Stimulated activated CD4-positive, alpha-beta T cell treated with anti-CD3 and anti-CD28 coated beads, Interleukin-4, amount 100 ng/mL, for 24 hours (primary cell): ENCODE measurements at places on chromosomes 6 and 20.

GRCh38 chr6:149318581-149319286 is 1.2 kb downstream of the TAB2 start:
- DNase-seq = peak; percentile 24

- DNase-seq = no peak
These were observed 95.8 kb upstream of the UST start for GRCh38 chr6:148650941-148651505.

DNA sequence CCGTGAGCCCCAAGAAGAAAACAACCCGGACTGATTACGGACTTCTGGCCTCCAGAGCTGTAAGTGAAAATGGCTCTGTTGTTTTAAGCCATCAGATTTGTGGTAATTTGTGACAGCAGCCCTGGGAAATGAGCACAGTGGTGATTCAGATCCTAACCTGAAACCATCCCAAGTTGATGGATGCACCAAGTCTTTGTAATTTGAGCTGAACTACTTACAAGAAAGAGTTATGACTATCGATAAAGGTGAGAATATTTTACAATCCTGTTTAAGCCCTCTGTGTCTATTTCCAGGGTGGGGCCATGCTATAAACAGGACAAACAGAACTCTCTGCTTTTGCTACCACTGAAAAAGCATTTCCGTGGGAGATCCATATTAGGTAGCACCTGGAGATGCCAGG is 19.1 kb upstream of the RIN2 start:
- DNase-seq = no peak

GRCh38 chr6:79421001-79421411 is 116.2 kb downstream of the LCA5 start:
- no peak for DNase-seq

DNA sequence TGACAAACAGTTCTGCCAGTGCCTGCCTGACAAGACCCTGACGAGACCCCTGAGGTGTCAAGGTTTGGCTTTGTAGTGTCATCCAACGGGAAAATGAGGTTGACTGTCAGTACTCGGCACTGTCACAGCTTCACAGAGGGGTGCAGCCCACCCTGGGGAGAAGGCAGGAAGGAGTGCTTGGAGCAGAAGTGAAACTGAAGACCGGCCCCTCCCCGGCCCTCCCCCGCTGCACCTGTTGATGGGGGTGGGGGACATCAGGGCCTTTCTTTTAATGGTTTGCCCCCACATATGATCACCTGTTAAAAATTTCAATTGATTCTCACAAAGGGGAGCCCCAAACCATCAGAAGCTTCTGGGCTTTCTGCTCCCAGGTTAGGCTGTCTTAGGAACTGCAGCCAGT is 6.8 kb downstream of the PMEPA1 start:
- no peak for DNase-seq

- DNase-seq = peak; percentile 38
These were observed 10.6 kb downstream of the SIRPG start for GRCh38 chr20:1646975-1647431.

DNA sequence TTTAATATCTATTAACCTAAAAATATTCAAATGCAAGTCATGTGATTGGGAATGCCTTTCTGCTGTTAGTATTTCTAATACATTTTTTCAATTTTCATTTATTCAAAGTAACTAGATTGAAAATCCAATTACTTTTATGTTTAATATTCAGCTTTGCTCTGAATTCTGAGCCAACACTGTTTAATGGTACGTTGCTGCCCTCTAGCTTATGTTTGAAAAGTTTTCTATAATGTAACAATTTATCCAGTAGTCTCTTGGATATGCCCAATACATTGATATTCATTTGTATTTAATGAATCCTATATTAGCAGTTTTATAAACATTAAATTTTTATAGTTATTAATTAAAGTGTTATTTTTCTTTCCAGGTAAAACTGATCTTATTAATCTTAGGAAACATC is 47.4 kb downstream of the LGSN start:
- DNase-seq = no peak

DNA sequence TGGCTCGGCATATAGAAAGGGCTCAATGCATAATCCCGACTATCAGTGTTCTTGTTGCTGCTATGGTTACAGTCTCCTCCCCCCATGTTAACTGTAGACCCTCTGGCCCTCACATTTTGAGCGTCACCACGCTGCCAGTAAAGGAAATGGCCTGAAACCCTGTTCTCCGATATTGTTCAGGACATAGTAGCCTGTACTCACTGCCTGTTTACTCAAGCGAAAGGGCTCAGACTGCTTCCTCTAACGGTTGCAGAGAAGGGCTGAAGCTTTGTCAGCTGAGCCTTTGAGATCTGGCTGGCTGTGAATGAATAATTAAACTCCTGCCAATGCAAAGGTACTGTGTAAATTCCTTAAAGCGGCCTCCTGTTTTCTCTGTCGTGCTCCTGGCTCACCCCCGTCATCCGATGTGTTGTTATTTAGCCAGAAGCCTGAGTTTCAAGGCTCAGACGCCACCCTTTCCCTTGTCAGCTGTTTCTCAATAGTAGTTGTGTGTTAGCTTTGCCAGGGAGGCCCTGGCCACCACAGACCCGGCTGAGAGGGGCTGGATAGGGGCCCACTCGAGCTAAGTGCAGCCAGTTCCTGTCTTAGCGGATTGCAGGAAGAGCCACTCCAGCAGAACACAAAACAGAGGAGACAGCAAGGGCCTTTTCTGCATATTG is 31.2 kb upstream of the RALGAPA2 start:
- no peak for DNase-seq

GRCh38 chr20:6698056-6698455 is 69.4 kb upstream of the BMP2 start:
- DNase-seq = no peak

GRCh38 chr20:35660122-35660937 is 4.4 kb downstream of the CPNE1 start:
- peak; percentile 42 for DNase-seq

- no peak for DNase-seq
These were observed 68.4 kb downstream of the YTHDF1 start for GRCh38 chr20:63147532-63147931.

- DNase-seq = no peak
These were observed 149.1 kb downstream of the ZNF217 start for GRCh38 chr20:53444401-53445149.

DNA sequence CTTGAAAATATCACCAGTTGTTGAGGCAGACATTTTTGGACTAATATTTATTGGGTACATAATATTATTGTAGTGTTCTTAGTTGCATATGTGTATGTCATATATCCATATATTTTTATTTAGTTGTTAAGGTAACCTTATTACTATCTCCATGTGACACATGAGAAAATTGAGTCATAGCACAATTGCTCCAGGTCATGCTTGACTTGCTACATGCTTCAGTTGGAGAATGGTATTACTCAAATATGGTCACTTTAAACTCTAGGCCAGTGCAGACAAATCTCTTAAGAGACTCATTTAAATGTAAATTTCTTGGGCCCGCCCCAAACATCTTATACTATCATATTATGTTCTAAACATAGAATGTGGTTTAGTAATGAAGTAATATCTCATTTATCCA is 246.1 kb downstream of the RIMS1 start:
- DNase-seq = no peak

GRCh38 chr6:43673444-43674084 is 14.0 kb downstream of the MRPS18A start:
- no peak for DNase-seq

DNA sequence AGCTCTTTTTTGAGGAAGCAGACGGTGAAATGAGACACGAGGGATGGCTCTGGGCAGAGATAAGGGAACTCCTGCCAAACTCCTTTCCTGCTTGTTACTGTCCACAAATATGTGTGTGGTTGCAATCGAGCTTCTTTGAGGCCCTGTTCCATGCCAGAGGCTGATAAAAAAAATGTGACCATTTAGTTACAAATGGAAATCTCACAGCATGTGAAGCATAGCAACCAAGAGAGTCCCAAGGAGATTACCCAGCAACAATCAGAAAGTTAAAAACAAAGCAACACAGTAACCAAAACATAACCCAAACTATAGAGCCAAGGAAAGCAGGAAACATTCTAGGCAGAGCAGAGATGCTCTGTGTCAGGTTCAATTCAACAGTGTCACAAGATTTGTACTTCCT is 35.4 kb upstream of the HMGN3 start:
- DNase-seq = no peak

DNA sequence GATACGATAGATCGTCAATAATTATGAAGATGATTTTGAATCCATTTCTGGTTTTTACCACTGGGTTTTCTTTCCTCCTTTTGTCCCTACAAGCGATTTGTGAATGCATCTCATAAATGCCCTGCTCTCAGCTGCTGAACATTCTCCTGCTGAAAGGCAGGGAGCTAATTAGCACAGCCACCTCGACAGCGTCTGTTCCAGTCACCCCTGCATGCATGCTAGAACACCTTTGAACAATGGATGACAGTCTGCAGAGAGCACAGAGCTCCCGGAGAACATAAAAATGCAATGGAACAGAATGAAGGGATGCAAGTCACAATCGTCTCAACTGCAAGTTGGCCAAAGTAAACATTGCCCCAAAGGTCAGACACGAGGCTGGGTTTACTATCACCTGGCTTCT is 105.8 kb downstream of the SLC35B3 start:
- DNase-seq = no peak

DNA sequence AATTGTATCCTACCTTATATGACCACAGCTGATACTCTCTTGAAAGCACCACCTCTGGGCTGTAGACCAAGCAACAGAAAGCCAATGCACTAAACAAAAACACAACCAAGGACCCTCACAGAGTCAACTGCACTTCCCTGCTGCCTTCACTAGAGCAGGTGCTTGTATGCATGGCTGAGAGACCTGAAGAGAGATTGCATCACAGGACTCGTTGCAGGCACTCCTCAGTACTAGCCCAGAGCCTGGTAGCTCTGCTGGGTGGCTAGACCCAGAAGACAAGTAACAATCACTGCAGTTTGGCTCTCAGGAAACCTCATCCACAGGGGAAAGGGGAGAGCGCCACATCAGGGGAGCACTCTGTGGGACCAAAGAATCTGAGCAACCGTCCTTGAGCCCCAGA is 521.6 kb upstream of the IMPG1 start:
- DNase-seq = no peak

DNA sequence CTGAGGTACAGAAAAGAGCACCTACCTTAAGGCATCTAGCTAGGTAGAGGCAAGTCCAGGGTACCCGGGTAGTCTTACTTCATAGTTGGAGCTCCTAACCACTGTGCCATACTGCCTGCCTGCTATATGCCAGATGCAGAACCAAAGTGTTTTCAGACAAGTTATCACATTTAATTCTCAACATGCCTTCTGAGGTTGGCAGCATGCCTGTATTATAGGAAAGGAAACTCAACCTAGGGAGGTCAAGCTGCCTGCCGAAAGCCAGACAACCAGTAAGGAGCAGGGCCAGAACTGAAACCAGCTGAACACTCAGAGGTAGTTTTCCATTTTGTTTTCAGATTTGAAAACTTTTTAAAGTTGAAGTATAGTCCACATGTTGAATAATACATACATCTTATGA is 5.4 kb downstream of the CTNNBL1 start:
- DNase-seq = no peak

DNA sequence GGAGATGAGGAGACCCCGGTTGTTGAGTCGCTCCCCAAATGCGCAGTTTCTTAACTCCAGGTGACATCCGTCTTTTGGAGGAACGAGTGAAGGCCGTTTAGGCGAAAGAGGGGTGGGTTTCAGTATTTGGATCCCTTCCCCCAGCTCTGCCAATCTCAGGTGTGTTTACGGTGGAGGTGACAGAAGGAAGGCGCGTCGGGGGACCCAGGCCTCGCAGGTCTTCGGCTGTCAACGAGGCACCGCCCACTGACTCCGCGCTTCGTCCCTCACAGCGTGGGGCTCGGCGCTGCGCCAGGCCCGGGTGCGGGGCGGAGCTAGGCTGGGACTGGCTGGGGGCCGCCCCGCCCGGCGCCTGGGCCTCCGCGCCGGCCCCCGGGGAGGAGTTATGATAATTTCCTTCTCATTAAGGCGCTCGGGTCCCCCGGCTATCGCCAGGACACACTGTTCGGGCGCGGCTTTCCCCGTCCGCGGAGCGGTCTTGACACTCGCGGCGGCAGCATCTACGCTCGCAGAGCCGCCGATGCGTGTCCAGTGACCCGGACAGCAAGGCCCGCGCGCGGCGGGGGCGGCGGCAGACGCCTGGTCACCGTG is at the start of gene TFAP2C:
Gene TFAP2C (plus strand): TSS at position 434 of the 591 bp plus-strand sequence. CDS start 239 bp downstream, outside the sequence.
- DNase-seq = peak; percentile 6

DNA sequence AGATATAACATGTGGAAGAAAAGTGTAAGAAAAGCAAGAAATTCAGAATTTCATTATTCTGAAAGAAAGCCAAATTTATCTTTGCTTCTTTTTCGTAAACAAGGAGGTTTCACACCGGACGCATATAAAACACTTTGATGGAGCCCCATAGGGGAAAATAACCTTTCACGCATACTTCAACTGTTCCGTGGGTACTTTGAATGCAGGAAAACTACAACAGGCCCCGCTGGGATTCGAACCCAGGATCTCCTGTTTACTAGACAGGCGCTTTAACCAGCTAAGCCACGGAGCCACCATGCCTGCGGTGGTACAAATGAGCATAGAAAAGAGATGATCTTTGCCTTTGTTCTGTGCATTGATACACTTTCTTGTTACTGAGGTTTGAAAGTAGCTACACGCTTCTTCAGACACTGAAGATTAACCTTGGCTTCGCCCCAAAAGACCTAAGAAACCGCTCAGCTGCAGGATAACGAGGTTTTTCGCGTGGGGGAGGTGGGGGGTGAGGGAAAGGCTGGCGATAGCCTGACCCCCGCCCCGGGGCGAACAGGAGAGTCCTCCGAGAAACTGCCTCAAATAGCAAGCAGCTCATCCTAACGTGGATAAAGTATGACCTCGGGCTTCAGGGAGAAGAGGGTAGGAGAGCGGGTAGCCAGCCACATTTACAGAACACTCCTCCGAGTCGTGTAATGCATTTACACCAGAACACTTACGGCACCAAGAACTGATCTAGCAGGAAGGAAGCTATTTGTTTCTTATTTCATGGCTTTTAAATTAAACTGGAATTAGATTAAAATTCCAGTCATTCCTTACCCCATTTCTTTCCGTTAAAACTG is 5.3 kb upstream of the HMGN4 start:
- peak; percentile 95 for DNase-seq

GRCh38 chr6:36492621-36493020 is 49.8 kb downstream of the KCTD20 start:
- no peak for DNase-seq

DNA sequence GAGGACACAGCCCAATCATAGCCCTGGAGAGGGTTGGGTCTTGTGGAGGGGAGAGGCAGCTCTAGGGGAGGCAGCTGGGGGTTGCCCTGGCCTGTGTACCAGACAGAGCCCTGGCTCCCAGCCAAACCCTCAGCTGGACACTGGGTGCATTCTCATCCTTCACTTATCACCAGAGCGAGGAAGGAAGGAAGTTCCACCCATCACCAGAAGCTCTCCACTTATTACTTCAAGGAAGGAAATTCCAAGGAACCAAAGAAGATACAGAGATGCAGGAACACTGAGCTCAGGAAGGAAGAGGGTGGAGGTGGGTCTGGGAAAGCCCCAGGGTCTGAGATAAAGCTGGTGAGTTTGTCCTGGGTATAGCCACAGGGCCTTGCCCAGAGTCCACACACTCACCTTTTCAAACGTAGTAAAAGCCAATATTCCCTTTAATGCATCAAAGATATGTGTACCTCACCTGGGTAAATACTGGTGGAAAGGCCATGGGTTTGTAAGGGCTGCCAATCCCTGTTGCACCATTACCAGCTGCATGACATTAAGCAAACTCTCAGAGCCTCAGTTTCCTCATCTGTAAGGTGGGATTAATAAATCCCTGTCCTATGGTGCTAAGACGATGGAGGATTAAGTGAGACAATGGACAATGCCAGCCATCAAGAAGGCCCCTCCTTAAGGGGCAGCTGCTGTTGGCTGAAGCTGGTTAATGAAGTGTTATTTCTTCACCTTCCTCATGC is 109.7 kb upstream of the NAA20 start:
- DNase-seq = no peak
